Midbrain (tissue), 1 donor: ENCODE measurements at places on chromosomes 7 and 10.

DNA sequence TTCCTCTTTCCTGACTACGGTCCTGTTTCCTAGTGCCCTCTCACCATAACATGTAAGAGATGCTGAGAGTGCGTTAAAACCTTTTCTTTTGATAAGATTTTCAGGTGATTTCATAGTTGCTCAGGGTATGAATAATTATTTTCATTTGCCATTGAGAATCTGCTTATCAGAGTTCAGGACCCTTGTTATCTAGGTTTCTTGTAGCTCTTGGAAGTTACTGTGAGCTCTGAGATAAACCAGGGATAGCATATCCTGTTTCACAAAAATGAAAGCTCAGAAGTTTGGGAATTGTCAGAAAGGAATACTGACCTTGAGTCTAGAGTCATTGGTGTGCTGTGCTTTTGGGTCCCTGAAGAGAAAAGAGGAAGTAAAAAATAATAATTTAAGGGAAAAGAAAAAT, 76.8 kb upstream of the PRKG1 start:
- DNase-seq, result no peak

- no peak for DNase-seq
These were observed 233.2 kb upstream of the PRKCQ start for GRCh38 chr10:6813306-6813705.

DNA sequence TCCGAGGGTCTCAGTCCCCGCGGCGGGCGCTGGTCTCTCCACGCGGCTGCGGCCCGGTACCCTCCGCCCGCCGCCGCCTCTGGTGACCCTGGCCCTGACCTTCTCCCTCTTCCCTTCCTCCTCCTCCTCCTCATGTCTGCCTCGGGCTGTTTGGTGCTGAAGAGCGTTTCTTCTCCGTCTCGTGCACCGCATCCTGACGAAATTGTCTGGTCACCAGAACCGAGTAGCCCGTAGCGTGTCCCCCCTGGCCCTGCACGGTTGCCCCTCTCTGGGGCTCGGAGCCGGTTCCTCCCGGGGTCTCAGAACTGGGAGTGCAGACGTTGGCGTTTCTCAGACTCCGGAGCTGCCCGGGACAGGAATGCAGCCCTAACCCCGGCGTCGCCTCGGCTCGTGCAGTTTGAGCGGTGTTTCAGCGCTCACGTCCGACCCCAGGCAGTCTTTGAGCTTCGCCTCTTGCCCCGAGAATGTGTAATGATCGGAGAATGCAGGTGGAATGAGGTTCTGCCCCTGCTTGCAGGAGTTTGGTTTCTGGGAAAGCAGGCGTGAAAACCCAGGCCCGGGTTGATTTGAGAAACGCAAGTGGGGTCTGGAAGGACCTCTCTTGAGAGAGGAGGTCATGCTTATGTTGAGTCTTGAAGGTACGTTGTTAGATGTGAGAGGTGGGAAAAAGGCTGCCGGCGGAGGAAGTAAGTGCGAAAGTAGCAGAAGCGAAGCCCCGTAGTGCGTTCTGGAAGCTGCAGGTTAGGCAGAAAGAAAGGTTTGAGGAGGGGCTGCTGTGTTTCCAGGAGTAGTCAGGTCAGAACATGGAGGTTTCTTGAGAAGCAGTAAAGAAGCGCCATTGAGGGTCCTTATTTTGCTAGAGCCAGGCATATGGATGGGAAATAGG, 743 bp downstream of the RBM17 start:
- DNase-seq, result no peak

- DNase-seq, result no peak
These were observed 42.7 kb downstream of the FAM107B start for GRCh38 chr10:14731875-14732512.

GRCh38 chr10:58952162-58952601, 224.3 kb upstream of the PHYHIPL start:
- no peak for DNase-seq

GRCh38 chr7:112059675-112060074, 146.5 kb downstream of the DOCK4 start:
- DNase-seq, result no peak

DNA sequence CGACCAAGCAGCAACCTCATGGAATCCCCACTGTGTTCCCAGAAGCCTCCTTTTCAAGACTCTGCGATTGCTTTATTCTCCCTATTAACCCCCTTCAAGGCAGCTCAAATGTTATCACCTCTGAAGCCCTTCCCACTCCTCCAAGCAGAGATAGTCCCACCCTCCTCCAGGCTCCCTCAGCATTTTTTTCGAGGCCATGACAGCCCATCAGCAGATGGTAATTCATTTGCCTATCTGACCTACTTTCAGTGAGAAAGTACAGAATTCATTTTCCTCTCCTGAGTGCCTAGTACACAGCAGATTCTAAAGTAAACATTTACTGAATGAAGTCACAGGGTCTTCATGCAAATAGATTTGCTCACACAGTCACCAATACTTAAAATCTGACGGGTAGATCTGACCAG, 47.8 kb downstream of the HERPUD2 start:
- no peak for DNase-seq

GRCh38 chr7:39921506-39922175, 28.4 kb upstream of the CDK13 start:
- no peak for DNase-seq

GRCh38 chr10:129745186-129745750, 218.8 kb downstream of the EBF3 start:
- no peak for DNase-seq

DNA sequence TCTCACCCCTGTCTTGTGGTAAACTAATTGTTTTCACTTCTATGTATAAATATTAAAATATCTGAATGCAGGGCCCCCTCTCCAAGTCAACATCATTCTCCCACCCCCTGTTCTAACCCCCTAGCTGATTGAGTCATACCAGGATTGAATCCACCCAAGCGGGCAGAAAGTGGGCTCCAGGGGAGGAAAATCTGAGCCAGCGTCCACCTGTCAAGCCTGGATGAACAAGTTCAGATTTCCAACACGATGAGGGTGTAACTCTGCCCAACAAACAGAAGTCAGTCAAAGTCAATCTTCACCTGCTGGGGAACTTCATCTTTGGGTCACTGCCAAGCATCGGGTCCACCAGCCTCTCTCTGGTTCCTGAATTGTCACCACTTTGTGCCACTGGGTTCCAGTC, 162.9 kb upstream of the CELF2 start:
- DNase-seq, result no peak

DNA sequence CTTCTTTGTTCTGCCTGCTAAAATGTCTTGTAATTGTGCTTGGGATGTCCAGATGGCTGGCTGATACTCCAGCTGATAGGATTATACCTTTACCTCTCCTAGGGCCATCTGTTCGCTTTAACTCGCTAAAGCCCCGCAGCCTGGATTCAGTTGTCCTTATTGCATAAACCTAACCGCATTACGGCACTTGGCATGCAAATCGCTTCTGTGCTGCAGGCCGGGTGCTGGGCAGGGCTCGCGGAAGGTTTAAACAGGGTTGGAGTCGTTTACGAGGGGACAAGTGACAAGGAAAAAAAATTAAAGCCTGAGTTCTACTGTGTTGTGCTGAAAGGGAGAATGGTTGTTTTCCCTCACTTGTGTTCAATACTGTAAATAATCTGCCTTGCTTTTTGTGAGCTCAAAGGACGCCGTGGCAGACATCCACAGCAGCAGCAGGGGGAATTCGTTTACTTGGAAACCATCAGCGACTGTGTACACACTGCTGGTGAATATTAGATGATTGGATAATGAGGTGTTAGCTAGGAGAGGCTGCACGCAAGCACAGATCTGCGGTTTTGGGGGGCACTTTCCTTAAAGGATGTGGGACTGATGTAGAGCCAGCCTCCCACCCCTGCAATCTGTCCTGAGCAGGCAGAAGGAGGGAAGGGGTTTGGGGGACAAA, 93.0 kb downstream of the EBF3 start:
- no peak for DNase-seq

DNA sequence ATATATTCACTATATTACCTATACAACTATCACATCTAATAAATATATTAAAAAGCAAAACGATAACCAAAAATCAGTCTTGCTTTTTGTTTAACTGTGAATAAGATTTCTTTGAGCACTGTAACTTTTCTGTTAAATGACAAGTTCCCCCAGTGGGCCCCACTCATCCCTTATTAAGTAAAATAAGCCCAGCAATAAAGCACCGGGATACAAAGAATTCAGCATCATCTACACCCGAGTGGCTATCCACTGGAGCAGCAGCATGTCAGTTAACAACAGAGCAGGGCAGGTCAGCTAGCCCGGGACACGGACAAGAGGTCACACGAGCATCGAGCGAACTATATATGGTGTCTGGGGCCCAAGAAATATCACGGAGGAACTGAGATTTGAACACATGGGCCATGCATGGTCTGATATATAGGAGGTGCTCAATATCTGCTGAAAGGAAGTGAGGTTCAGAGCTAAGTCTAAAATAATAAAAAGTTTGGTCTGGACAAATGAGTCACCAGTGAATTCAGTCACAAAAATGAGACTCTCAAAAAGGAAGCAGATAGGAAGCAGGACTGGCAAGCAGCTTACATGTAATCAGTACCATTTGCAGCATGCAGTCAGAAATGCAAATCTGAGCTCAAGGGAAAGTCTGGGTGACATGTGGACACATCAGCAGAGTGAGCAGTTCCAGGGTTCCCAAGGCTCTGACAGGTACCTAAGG, 4.1 kb downstream of the ERCC6 start:
- DNase-seq, result no peak

- DNase-seq, result no peak
These were observed 106.1 kb downstream of the CRPPA start for GRCh38 chr7:16315280-16315679.

DNA sequence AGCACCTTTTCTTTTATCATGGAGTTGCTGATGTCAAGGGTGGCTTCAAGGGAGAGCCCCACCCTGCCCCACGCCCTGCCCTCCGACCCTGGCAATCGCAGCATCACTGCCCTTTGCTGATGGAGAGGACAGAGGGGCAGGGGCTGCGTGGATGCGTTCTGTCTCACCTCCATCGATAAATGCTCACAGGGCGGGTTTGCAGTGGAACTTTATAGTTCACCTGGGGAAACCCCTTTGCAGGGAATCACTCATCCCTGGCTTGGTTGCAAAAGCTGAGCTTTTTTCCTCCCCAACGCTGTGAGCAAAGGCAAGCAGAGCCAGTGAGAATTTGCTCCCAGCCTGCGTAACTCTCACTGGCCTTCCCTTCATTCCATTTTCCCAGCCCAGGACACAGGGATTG, 176.8 kb downstream of the WDR37 start:
- no peak for DNase-seq

- DNase-seq, result no peak
These were observed 135.7 kb downstream of the LCOR start for GRCh38 chr10:96967847-96968246.

- DNase-seq, result no peak
These were observed 762.0 kb downstream of the SORCS1 start for GRCh38 chr10:106402458-106402857.

GRCh38 chr10:33365871-33366411, 31.5 kb upstream of the NRP1 start:
- DNase-seq, result no peak

GRCh38 chr10:69757206-69757552, 44.5 kb upstream of the COL13A1 start:
- DNase-seq, result no peak

GRCh38 chr7:101248276-101248675, 3.4 kb upstream of the FIS1 start:
- DNase-seq, result no peak

DNA sequence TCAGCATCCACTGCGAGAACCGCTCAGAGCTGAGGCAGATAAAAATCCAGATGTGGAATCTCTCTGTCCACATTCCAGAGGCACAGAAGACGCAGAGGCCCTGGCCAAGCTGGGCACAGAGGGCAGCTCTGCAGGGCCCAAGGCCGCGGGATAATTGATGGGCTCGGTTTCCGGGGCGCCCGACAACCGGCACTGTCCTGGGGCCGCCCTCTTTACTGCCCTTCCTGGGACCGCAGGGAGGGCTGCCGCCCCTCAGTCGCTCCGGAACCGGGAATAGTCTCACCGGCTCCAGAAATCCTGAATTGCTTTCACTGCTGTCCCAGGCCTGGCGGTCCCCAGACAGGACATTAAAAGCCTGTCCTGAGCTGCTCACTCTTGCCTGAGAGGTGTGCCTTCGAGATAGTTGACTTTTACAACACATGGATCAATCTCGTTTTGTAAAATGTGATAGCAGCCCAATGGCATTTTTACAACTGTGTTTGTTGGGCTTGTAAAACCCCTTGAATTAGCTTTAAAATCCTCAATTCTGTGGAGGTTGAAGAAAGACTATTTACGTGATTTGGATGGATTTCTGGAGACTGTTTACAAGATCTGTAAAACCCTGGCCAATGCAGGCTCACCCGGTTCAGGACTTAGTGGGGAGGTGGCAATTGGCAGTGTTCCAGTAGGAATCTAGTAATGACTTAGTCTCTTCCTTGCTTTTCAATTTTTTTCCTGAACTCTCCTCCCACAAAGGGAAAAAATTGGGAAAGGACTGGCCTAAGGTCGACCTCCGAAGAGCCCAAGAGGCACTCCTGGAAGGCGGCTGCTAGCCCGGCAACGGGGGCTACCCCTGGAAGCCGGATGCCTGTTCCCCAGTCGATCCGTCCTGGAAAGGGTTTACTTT, 1.4 kb upstream of the HOXA6 start:
- DNase-seq, result no peak

GRCh38 chr10:856416-857157, 74.9 kb downstream of the LARP4B start:
- DNase-seq, result no peak

GRCh38 chr7:45717537-45718235, 143.5 kb downstream of the ADCY1 start:
- DNase-seq, result no peak

DNA sequence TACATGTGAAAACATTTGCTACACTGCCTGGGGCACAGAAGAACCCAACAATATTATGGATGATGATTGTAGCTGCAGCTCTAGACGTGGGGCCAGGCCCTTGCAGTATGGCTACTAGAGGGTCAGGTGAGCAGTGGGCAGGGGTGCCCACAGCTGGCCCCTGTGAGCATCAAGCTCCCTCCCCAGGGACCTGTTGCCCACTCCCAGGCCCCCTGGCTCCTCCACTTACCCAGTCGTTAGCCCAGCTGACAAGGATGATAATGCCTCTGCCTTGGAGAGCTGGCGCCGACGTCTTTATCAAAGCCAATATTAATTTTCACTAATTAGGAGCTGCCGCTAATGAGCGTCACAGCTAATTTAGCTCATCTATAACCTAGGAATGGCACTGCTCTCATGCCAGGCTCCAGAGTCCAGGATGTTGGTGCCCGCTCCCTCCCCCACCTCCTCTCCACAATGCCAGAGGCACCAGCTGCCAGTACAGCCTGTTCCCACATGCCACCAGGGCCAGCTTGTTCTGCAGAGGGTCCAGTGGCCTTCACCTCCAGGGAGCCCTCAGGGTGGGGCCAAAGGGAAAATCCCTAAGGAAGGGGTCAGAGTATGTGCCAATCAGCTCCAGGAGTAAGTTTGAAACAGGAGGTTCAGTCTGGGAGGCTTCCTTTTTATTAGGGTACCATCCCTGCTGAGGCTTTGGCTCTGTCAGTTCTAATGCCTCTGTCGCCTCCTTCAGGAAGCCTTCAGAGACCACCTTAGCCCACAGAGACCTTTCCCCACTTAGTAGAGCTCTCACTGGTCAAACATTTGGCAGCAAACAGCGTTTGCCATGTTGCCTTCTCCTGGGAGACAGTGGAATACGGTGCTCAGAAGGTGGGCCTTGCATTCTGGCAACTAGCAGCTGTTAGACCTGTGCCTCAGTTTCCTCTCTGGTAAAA, 77.2 kb downstream of the CDH23 start:
- no peak for DNase-seq

GRCh38 chr7:90736968-90737939, 141.1 kb downstream of the CDK14 start:
- no peak for DNase-seq
